Brain pericyte (primary cell): ENCODE measurements at places on chromosomes 16 and 17.

GRCh38 chr17:69596141-69596540 is 181.6 kb downstream of the MAP2K6 start:
- no peak for DNase-seq

- DNase-seq = no peak
These were observed 173.6 kb downstream of the IRF8 start for GRCh38 chr16:86072328-86073102.

GRCh38 chr17:41254861-41255260 is 323 bp upstream of the KRTAP9-9 start:
- no peak for DNase-seq

GRCh38 chr17:78844301-78845005 is 3.8 kb upstream of the USP36 start:
- DNase-seq = no peak

DNA sequence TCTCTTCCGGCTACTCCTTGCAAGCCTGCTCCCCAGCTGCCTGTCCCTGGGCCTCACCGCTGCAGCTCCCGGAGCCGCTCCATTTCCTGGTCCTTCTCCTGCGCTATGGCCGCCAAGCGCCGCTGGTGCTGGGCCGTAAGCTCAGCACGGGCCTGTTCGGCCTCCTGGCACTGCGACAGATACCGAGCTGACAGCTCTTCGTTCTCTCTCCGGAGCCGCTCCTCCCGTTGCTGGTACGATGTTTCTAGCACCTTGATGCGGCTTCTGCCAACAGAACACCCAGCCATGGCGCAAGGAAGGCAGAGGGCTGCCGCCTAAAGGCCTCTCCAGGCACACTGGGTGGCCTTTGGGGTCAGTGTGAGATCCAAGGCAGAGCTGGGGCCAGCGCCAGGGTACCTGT is 14.9 kb upstream of the MRPL38 start:
- DNase-seq = no peak
